ENCODE measurements at places on chromosomes 1 and 21. TPM values are rescaled to one million over a fixed set of nuclear protein-coding genes. Genes with fewer than 3 reads are reported as not detected.

DNA sequence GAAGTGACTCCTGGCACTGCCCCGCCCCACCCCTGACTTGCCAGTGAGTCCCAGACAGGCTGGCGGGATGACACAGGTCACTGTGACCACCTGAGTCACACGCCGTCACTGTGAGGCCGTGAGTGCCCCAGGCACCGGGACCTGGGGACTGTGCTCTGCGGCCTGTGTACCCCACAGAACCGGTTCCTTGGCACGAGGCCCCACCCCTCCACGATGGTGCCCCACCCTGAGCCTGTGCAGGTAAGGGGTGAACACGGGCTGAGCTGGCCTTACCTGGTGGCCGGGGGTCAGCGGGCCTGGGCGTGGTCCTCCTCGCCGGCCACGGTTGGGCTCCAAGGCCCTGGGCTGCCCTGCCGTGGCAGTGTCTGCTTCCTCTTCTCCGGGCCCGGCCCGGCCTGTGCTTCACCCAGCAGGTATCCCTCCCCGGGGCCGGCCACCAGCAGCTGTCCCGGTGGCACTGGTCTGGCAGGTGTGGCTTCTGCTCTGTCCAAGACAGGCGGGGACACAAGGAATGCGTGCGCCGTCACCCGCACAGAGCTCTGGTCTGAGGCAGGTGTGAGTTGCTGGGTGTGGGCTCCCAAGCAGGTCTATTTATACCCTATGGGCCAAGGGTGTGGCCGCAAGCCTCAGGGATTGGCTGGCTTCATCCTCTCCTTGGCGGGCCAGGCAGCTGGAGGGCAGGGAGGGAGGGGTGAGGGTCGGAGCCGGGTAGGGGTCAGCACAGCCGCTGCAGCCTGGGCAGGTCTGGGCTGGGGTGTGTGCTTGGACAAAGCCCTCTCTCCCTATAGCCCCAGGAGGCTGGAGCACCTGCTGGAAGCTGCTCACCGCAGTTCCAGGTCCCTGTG is at the start of gene RNF223:
Gene RNF223 (minus strand): TSS at position 564 of the 845 bp plus-strand sequence. CDS start 1,740 bp downstream, outside the sequence.
- no peak for DNase-seq

- DNase-seq = peak; percentile 49
Measured at GRCh38 chr1:177848577-177848976, 121.3 kb downstream of the SEC16B start.

- DNase-seq = no peak
Measured at GRCh38 chr1:187384504-187384903, 555.8 kb downstream of the PLA2G4A start.

DNA sequence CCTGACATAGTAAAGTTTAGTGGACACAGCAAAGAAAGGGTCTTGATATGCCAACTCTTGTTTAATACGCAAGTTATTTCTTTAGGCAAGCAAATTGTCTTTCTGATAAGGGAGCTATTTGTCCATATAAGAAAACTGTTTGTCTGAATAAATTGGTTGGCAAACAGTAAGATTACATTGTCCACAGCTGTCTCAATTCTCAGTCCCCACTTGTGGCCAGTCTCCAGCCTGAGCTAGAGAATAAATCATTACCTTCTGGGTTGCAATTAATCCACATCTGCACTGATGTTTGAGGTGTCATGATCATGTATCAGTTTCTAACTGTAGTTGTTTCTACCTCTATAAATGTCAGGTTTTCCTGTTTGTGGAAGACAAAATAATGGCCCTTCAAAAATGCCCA is 60.0 kb upstream of the TNR start:
- DNase-seq = no peak

DNA sequence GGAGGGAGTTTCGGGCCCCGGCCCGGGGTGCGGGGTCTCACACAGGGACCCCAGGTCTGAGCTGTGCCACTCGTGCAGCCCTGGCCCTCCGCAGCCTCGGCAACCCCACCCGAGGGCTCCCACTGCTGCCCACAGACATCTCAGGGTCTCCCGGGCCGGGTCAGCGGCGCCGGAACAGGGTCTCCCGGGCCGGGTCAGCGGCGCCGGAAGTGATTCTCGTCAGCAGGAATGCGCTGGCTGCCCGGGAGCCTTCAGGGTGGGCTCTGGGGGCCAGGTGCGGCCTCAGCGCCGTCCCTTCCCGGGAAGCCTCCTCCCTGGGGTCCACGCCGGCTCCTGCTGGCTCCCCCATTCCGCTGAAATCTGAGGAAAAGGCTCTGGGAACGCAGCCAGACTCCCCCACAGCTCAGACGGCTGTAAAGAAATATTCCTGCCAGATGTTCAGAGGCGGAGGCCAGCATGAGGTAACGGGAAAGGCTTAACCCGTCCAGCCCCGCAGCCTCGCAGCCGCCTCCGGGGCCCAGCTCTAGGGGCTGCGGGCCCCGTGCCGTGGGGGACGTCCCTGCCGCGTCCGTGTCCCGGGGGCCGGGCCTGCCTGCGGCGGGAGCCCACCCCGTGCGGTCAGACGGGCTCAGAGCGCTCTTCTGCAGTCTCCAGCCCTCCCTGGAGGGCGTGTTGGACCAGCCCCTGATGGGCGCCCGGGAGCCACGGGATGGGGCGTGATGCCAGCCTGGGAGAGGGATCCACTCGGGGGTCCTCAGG is 8.7 kb upstream of the COL6A1 start:
- peak; percentile 91 for DNase-seq

- no peak for DNase-seq
Measured at GRCh38 chr1:175220853-175221556, 28.4 kb upstream of the KIAA0040 start.

GRCh38 chr1:109198043-109198695 is 15.5 kb upstream of the SARS1 start:
- DNase-seq = peak; percentile 90

- peak; percentile 53 for DNase-seq
Measured at GRCh38 chr1:192654591-192655251, 18.8 kb downstream of the RGS13 start.

- no peak for DNase-seq
Measured at GRCh38 chr1:7219031-7219430, 433.8 kb downstream of the CAMTA1 start.

DNA sequence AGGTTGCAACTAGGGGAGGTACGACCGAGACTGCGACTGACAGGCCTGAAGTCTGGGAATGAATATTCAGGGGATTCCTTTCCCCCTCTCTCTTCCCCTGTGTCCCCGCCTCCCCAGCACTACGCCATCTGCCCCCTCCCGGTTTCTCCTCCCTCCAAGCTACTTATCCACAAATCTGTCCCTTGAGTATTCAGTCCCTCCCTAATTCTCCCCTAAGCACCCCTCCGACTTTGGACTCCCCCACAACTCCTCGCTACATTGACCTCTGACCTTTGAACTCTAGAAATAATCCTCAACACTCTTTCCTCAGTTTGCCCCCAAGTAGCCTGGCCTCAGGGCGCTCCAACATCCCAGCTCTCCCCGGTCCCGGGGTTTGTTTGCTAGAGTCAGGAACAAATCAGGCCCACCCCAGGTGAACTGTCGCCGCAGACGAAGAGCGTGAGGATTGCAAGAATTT is 393 bp downstream of the LYSMD1 start:
- DNase-seq = peak; percentile 48

DNA sequence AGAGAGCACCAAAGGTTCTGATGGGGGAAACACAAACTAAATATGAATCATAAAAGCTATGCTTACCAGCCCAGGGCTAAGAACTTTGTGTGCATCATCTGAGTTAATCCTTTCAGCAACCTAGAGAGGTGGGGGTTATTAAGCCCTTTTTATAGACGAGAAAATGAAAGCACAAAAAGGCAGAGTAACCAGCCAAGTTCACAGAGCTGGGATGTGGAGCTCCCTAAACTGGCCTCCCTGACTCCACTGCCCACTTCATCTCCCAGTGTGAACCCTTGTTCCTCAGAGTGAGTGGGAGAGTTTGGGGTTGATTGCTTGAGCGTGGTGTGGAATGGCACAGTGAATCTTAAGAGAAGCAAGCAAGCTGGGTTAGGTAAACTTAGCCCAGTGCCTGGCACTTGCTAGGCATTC is 10.8 kb upstream of the BCAR3 start:
- DNase-seq = peak; percentile 54

DNA sequence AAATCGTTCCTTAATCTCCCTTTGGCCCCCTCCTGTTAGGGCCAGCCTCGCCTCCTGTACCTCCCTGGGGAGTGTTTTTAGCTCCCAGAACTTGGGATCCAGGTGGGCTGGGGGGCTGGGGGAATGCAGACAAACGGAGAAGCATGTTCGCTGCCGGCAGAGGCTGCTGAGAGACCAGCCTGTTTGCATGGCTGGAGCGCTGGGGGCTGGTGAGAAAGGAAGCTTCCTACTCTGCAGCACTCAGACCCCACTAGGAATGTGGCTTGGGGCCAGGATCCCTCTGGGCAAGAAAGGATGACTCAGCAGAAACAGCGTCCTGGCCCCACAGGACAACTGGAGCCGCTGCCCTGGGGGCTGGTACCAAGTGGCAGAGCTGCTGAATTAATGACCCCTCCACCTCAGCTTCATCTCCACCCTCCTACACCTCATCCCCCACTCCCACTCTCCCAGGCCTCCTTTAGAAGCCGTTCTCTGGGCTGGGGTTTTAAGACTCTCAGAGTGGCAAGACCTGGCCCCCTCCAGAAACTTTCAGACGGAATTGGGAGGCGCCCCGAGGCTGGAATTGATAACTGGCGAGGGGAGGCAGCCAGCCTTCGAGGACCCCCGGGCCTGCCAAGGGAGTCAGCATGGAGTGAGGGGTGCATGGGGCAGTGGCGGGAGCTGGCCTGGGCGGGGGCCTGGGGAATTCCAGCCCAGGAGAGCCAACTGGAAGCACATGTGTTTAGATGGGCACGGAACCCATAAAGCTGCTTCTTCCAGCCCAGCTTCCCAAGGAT is 28.5 kb upstream of the EPS8L3 start:
- DNase-seq = peak; percentile 97

DNA sequence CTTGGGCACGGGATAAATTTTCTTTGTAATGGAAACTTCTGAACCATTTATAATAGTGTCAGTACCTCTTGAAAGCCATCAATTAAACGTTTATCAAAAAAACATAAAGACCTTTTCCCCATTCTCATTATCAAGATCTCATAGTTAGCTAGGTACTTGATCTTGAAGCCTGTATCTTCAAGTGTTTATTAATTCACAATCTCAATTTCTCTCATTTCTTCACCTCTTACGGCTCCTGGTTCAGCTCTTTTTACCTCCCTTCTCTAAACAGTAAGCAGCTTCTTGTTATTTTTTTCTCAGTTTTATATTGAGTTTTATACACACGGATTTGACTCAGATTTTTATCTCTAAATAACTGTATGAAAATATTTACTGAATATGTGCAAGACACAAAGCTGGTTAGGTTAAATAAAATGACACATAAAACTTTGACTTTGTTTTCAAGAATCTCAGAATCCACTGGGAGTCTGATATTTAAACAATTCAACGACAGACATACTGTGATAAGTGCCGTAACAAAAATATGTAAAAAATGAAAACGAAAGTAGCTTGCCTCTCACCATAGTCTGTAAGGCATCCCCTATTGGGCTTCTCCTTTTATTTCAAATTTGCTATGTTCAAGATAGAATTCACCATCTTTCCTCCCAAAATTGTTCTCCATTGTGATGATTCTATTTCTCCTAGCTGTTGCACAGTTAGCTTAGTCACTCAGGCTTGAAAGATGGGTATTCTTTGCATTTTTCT is 411.6 kb upstream of the ZRANB2 start:
- DNase-seq = no peak

DNA sequence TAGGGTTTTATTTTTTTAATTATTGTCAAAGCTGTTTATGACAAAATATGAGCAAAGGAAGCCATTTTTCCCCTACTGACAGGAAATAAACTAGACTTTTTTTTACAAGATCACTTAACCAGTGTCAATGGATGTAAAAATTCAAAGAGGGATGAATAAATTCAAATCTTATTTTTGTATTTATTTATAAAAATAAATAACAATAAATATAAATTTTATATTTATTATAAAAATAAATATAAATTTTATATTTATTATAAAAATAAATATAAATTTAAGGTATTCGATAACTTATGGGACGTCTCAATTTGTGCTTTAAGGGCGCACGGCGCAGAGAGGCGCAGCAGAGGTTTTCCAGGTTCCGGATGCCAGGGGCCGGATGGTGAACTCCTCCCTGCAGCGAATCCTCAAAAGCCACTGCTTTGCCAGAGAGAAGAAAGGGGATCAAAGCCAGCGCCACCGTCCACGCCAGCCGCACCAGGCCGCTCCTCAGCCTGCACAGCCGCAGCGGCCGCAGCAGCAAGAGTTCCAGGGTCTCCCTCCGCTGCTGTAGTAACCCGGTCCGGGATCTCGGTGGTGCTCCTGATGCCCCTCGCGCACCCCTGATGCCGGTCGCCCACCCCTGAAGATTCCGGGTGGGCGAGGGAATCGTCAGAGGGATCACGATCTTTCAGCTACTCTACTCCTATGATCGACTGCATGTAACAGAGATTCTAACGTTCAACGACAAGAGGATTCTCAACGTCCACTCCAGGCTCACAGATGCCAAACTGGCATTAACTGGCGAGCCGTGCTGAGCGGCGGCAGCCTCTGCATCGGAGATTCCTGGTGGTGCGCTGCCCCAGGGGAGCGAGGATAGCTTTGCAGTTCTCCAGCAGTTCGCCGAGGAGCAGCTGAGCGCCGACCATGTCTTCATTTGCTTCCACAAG is 28.5 kb upstream of the RLF start:
- peak; percentile 28 for DNase-seq

GRCh38 chr1:2288816-2289536 is 60.9 kb downstream of the SKI start:
- DNase-seq = no peak

GRCh38 chr1:183881387-183882131 is 76.6 kb downstream of the RGL1 start:
- DNase-seq = peak; percentile 61

DNA sequence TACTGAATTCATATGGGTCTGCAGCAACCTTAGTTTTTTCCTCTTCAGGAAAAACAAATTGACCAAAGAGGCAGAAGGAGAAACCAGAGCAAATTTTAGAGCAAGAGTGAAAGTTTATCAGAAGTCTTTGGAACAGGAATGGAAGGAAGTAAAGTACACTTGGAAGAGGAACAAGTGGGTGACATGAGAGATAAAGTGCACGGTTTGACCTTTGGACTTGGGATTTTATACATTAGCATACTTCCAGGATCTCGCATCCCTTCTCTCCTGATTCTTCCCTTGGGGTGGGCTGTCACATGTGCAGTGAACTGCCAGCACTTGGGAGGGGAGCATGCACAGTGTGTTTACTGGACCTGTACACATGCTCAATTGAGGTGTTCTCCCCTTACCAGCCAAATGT is 754.8 kb upstream of the ADAMTS5 start:
- DNase-seq = no peak

DNA sequence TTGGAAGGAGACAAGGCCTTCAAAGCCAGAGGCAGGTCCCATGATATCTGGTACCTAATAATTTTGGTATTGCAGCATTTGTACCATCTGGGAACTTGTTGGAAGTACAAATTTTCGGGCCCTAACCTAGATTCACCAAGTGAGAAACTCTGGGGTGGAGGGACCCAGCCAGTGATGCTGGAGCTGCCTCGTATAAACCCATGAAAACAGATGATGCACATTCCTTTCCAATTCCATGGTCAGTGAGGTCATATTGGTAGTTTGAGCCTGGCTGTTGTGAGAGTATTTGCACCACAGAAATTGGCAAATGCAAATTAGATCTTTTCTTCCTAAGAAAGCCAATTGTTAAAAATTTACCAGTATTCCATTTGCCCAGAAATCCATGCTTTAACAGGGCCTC is 269.6 kb upstream of the PLXNA2 start:
- no peak for DNase-seq

FAM177B gene
- total RNA-seq = not detected

OR2AK2 gene
- total RNA-seq = not detected

KDM5B gene
- total RNA-seq = 40.5 TPM

CATSPERE gene
- total RNA-seq = 1.0 TPM

DEDD gene
- total RNA-seq = 39.8 TPM

TRIM67 gene
- not detected for total RNA-seq

PTPRC gene
- total RNA-seq = 12.1 TPM

KCTD3 gene
- 43.6 TPM for total RNA-seq

JAM2 gene
- total RNA-seq = 0.07 TPM

SLC16A4 gene
- 32.0 TPM for total RNA-seq

EDARADD gene
- 0.10 TPM for total RNA-seq

Measured in MG63 (cell line).